ENCODE measurements at places on chromosomes 16 and 17.
A peak's percentile ranks its signal among the peaks of the same experiment; 100 is the strongest.

GRCh38 chr17:27247071-27247957, 46.6 kb upstream of the WSB1 start:
- no peak for DNase-seq

DNA sequence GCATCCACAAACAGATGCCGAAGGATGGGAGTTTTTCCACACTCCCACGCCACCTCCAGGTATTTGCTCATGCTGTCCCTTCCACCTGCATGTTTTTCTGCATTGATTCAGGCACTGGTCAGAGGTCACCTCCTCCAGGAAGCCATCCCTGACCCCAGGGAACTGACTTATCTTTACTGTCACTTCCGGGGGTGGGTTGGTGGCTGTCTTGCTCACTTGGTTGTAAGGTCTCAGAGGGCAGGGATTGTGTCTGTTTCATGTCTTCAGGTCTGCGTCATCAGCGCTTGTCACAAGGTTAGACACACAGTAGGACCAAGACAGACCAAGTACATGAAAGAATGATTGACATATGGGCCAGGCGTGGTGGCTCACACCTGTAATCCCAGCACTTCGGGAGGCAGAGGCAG, 1.9 kb upstream of the IL4R start:
- DNase-seq = no peak

- no peak for DNase-seq
Observed at GRCh38 chr16:52113533-52114183, 433.3 kb downstream of the TOX3 start.

DNA sequence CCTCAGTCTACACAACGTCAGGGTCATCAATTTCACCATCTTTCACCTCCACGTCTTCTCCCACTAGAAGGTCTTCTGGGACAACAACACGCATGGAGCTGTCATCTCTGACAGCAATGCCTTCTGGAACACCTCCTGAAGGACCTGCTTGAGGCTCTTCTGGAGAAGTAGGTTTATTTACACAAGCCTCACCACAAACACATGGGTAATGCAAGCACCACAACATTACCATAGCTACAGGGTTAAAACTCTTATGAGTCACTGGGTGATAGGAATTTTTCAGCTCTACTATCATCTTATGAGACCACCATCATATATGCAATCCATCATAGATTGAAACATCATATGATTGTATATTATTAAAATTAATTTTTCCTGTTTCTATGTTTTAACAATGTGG, 215.4 kb downstream of the CHD9NB start:
- DNase-seq = no peak

GRCh38 chr16:84223456-84223855, 16.4 kb downstream of the KCNG4 start:
- no peak for DNase-seq

GRCh38 chr16:60989592-60989991, 1046.6 kb downstream of the CDH8 start:
- DNase-seq = no peak

- no peak for DNase-seq
Observed at GRCh38 chr17:40520991-40521453, 19.6 kb upstream of the TNS4 start.

GRCh38 chr16:78762222-78762621, 662.8 kb downstream of the WWOX start:
- no peak for DNase-seq

DNA sequence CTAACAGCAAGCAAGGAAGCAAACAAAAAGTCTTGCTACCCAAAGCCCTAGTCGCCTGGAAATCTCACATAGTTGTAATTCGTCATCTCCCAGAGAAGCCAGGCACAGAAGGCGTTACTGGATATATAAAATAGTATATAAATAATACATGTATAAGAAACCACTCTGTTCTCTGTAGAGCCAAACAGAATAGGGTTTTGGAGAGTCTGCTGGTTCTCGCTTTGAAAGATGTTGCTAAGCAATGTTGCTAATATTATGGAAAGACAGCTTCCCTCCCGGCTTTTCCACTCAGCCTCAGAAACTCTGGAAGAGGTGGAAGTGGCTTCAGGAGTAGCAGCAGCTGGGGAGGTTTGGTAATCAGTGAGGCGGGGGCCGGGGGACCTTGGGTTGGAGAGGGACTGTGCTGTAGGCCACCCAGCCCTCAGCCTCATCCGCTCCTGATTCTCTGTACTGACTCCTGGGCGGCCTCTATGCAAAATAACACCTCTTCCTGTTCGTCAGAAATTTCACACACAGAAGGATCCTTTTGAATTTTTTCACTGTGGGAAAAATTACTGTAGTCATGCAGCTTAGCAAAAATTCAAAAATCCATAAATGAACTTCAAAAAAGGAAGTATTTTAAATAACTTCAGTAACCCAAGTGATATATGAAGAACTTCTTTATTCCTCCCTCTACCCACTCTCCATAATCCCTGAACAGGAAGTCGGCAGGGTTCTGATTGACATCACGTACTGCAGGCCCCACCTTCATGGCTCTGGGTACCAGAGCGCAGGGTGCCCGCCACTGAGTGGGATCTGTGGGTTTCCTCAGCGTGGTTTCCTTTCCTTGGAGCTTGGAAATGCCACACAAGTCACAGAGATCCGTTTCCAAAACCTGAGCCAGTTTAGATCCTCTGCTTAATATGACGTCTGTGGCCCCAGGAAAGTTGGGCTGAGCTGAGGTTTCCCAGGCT, 51.4 kb downstream of the RAP1GAP2 start:
- DNase-seq = no peak

DNA sequence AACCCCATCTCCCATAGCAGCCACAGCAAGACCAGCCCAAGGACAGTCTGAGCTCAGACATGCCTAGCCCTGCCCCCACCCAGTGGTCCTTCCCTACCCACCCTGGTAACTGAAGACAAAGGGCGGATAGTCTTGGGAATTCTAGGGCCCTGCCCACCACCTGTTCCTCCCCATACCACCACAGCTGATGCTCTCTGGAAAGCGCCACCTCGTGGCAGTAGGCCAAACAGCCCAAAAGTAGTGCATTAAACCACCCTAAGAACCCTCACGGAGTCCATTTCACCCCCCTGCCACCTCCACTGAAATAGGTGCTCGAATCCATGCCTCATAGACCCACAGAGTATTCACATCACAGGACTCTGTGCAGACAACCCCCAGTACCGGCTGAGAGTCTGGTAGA, 1021.4 kb downstream of the CDH8 start:
- no peak for DNase-seq

- no peak for DNase-seq
Observed at GRCh38 chr16:11219178-11219577, 36.8 kb downstream of the SOCS1 start.

DNA sequence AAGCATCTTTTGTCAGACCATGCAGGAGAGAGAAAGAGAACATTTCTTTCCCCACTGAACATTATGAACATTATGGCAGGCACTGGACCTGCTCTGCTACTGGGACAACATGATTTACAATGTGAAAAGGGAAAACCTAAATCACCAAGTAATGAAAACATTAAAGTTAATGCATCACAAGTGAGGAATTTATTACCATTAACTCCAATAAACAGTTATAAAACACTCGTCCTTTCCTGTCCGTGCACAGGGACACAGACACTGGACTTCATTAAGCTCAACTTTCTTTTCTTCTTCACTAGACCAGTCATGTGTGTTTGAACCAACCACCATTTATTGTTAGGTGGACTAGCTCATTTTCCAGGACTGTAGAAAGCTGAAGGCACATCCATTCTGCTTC, 95.4 kb downstream of the SNX11 start:
- DNase-seq = no peak

DNA sequence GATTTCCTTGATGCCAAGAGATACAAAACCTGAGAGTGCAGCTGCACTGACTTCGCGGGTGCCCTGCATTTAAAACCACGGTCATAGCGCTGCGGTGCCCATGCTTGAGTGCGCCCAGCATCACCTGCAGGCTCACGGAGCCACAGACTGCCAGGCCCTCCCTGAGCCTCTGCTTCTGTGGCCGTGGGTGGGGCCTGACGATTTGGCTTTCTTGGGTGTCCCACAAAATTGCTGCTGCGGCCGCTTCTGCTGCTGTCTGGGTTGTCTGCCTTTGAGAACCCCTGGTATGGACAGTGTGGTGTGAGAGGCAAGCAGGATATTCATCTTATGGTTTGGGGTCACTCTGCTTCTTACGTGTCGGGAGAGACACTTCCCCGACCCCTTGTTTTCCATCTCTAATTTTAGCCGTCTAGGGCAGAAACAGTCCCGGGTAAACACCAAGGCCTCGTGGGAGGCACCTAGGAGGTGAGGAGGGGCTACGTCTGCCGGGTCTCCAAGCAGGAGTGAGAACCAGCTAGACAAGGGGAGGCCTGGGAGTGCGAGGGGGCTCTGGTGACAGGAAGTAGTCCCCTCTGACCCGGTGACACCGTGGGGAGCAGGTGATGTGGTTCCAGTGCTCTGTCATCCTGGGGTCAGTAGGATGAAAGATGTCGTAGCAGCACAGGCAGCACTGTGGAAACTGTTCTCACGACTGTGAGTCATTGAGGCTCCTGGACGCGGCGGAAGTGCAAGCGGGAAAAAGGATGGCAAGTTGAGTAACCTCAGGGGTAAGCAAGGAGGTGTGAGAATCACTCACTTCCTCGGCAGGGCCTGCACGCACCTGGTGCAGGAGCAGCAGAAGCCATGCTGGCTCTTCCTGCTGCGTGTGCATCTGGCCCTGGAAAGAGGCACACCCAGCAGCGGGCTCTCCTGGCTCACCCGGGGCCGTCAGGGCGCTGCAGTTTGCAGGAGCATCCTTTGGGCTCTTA, 176.3 kb downstream of the RPTOR start:
- no peak for DNase-seq

- DNase-seq = no peak
Observed at GRCh38 chr17:7237761-7238419, 1.4 kb downstream of the PHF23 start.

DNA sequence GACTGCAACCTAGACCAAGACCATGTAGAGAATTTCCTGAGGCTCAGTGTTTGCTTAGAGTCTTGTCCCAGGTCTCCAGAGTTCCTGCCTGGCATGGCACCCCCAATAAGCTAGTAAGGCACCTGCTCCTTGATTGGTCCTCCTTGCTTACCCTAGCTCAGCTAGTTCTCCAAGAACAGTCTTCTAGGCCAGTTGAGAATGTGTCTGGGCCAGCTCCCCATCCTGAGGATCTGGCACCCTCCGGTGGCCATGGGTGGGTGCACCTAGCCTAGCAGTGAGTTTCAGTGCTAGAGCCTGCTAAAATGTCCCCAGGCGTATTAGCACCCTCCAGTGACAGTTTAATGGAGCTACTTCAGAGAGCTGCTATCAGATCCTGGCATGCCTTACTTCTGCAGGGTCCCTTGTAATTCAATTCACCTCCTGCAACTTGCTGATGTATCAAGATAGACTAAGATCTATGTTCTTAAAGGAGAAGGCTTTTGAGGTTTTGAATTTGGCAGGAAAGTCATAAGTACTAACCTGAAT, 44.4 kb upstream of the MED13 start:
- DNase-seq = peak; percentile 77

DNA sequence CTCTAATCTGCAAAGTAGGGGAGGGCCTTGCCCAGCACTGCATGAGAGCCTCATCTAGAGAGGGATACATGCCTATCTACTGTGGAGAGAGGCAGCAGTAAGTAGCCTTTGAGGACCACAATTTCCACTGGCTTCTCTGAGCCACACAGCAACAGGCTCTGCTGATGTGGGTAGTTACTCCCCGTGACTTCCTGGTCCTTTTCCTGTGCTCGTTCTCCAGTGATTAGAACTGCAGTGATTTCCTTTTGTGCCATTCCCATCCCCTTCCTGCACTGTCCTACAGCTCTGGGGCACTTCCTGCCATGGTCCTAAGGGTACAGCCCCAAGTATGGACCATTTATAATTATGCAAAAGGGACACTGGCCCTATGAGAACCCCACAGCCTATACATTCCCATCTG, 3.0 kb downstream of the PLSCR3 start:
- DNase-seq = no peak

GRCh38 chr17:77209330-77209748, 68.6 kb downstream of the SEC14L1 start:
- no peak for DNase-seq

DNA sequence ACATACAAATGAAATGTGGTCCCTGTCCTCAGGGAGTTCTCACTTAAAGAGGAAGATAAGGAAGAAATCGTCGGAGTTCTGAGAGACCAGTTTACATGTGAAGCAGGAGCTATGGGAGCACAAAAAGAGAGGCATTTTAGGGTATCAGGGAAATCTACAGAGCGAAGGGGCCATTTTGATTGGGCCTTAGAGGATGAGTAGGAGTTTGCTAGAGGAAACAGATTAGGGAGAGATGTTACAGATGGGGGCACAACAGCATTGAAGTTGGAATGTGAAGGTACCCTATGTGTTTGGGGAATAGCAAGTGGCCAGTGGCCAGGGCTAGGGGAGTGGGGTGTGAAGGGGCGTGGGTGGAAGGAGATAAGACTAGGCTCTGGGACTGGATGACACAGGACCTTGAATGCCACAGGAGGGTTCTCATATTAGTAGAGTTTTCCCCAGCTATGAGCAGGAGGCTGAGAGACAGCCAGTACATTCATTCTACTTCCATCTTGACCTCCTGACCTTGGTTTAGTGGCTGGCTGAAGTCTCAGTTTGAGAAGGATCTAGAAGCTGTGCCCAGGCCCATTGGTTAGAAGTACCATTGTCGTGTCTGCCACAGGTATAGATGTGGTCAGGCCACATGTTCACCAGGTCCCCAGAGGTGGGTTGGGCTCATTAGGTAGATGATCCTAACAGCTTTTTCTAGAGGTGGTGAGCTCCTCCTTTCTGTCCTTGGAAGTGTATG, 34.8 kb downstream of the CPNE2 start:
- DNase-seq = peak; percentile 42

- no peak for DNase-seq
Observed at GRCh38 chr16:27340654-27341053, 26.9 kb downstream of the IL4R start.

DNA sequence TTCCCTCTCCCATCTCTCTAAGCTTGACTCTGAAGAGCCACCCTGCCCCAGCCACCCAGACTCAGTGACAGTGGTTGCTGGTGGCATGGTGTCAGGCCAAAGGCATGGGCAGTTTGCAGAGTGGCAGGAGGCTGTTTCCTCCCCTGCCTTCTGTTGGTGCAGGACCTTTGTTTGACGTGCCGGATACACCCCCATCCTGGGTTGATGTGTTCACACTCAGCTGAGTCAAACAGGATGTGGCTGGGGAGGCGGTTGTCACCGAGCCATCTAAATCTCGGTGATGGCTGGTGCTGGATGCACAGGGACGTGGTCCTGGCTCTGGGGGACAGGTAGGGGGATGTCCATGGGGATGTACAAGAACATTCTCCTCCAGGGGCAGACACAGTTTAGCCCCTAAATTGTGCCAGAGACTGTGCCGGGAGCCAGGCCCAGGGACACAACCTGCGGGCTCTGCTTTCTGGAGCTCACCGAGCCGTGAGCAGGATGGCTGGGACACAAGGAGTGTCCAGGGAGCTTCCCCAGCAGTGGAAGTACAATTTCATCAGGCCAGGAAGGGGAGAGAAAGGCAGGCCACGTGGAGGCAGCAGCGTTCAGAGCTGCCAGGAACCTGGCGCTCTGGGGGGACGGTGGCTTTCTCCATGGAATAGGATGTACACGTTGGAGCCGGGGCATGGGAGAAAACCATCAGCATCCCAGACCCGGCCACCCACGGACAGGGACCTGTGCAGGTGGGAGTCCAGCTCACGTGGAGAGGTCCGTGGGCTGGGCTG, 264.2 kb downstream of the SEC14L1 start:
- DNase-seq = peak; percentile 60

All from GM12878 (cell line).